Uterine smooth muscle cell (primary cell): ENCODE measurements at places on chromosomes 1 and 21. TPM values are rescaled to one million over a fixed set of nuclear protein-coding genes. Genes with fewer than 3 reads are reported as not detected.

Gene IL20
- 0.12 TPM in 1 of 2 replicates, not detected in the other for total RNA-seq

Gene KIF17
- total RNA-seq: 2.7 and 4.6 TPM in 2 replicates

Gene IL19
- total RNA-seq: not detected in 2 replicates

Gene PDXK
- total RNA-seq: 300 and 313 TPM in 2 replicates

Gene GJA9
- total RNA-seq: 0.11 and 0.12 TPM in 2 replicates

Gene LSS
- 236 and 251 TPM in 2 replicates for total RNA-seq

Gene PTGS2
- 9.2 and 12.8 TPM in 2 replicates for total RNA-seq

Gene INKA2
- 0.87 and 0.89 TPM in 2 replicates for total RNA-seq

Gene EPS8L3
- total RNA-seq: not detected in 2 replicates

Gene BMP8A
- total RNA-seq: 0.11 and 0.25 TPM in 2 replicates

Gene UBR4
- 153 and 165 TPM in 2 replicates for total RNA-seq

Gene BROX
- total RNA-seq: 50.1 and 55.8 TPM in 2 replicates

Gene ELAPOR1
- 0.44 and 0.50 TPM in 2 replicates for total RNA-seq

Gene THEM5
- not detected in 2 replicates for total RNA-seq

Gene GUCA2B
- total RNA-seq: not detected in 2 replicates
